RWPE2 (cell line): ENCODE measurements at places on chromosomes 4 and X.
A peak's percentile ranks its signal among the peaks of the same experiment; 100 is the strongest.

DNA sequence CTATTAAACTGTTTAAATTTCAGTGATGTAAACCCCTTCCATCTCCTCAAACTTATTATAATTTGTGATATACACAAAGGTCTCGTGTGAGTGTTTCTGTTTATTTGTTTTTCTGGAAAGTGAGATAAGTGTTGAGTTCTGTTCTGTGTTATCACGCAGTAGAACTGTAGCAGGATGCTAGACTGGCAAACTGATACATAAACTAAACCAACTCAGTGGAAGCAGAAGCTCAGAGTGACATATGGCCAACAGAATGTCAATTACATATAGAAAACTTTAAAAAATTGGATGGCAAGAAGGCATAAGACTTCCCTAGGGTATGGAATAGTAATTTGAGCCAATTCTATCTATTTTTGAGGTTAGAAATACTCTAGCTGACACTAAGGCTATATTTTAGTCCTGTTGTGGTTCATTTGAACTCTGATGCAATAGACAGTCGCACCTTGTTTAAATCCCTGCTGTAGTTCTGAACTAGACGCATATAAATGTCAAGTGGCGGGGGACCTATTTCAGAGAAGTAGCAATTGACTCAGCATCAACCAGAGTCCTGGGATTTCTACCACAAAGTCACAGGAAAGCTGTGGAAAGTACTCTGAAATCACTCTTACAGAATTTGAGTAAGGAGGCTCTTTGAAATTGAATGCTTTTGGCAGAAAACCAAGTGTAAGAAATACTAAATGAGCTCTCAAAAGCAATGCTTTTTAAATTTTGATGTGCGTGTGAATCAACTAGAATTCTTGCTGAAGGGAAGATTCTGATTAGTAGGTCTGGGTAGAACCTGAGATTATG lies 294.4 kb downstream of the INPP4B start:
- no peak overlapping the region for H3K4me3 ChIP-seq
- no peak for DNase-seq
- H3K36me3 ChIP-seq, result no peaks in the 10 kb centered on the region

GRCh38 chr4:173704201-173704600 lies 174.2 kb upstream of the HAND2 start:
- no peak for DNase-seq
- no peak overlapping the region for H3K4me3 ChIP-seq
- no peaks in the 10 kb centered on the region for H3K4me1 ChIP-seq
- H3K27me3 ChIP-seq, result no peaks in the 10 kb centered on the region
- no peak overlapping the region for H3K27ac ChIP-seq

GRCh38 chr4:73343432-73343831 lies 60.7 kb upstream of the ALB start:
- H3K4me1 ChIP-seq, result no peaks in the 10 kb centered on the region
- H3K27me3 ChIP-seq, result no peaks in the 10 kb centered on the region
- no peaks in the 10 kb centered on the region for H3K36me3 ChIP-seq

GRCh38 chr4:1933700-1934099 lies 62.5 kb downstream of the NSD2 start:
- H3K4me3 ChIP-seq, result no peak overlapping the region
- no peaks in the 10 kb centered on the region for H3K27me3 ChIP-seq
- H3K27ac ChIP-seq, result no peak overlapping the region
- H3K4me1 ChIP-seq, result peaks cover under 1% of the 10 kb centered on the region
- H3K36me3 ChIP-seq, result peaks cover 76% of the 10 kb centered on the region
- DNase-seq, result no peak

- no peak overlapping the region for H3K4me3 ChIP-seq
- H3K27ac ChIP-seq, result no peak overlapping the region
- H3K27me3 ChIP-seq, result no peaks in the 10 kb centered on the region
These were observed 341.2 kb upstream of the BOD1L1 start for GRCh38 chr4:13968723-13969122.

- no peaks in the 10 kb centered on the region for H3K27me3 ChIP-seq
- DNase-seq, result no peak
- H3K4me1 ChIP-seq, result no peaks in the 10 kb centered on the region
These were observed 204.7 kb upstream of the S100G start for GRCh38 chrX:16445166-16445752.

DNA sequence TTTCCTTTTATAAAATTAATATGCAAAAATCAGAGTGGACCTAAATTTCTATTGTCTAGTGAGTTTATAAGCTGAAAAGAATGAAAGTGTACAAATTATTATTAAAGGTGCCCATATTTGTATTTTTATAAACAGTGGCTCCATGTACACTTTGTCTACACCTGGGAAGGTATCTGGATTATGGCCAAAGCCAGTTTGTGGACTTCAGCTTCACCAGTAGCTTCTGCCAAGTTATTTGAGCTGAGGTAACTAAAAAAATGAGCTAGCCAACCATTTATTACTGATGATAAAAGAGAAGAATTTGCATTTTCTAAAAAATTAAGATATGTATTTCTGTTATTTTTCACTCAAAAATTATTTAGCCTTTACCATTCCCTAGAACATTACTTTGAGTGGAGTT lies 32.3 kb upstream of the LRAT start:
- H3K4me3 ChIP-seq, result no peak overlapping the region
- no peaks in the 10 kb centered on the region for H3K27me3 ChIP-seq
- H3K27ac ChIP-seq, result no peak overlapping the region
- H3K36me3 ChIP-seq, result no peaks in the 10 kb centered on the region
- no peak for DNase-seq

DNA sequence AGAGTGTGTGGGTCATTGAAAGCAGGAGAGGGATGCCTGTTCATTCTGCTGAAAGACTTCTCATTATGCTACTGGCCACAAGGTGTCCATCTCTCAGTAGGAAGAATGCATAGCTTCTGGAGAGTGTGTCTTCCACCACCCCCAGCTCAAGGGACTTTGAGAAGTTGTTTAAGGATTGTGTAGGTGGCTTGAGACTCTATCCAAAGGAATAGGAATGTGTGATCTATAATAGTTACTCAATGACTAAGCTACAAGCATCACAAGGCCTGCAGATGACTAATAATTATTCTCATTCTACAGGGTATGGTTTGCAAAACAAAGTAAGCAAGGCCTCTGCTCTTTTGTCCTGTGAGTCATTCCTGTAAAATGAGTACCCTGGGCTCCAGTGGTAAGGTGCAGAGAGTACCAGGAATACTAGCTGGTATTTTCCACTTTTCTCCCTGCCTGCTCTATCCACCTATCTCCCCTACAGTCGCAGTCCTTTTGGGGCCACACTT lies 279.8 kb upstream of the BOD1L1 start:
- H3K27me3 ChIP-seq, result no peaks in the 10 kb centered on the region
- peaks cover 46% of the 10 kb centered on the region for H3K4me1 ChIP-seq
- H3K4me3 ChIP-seq, result no peak overlapping the region
- no peak for DNase-seq
- peak overlapping the region; percentile 80 for H3K27ac ChIP-seq

DNA sequence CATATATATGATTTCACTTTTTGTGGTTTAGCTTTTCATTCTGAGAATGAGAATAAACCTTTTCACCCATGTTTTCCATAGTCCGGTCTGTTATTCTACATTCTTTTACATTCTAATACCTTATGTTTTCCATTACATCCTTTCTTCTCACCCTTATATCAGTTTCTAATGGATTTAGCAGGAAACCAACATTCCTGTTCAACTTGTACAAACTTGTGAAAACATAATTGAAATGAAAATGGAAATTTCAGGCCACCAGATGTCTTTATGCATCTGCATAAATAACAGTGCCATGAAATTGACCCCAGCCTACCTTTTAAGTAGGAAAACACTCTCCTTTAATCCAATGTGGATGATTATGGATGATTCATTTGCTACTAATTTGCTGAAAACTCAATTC lies 494.8 kb upstream of the ZFP42 start:
- H3K27me3 ChIP-seq, result no peaks in the 10 kb centered on the region
- DNase-seq, result no peak
- H3K4me1 ChIP-seq, result no peaks in the 10 kb centered on the region
- H3K27ac ChIP-seq, result no peak overlapping the region
- no peaks in the 10 kb centered on the region for H3K36me3 ChIP-seq

- H3K27me3 ChIP-seq, result no peaks in the 10 kb centered on the region
- H3K4me3 ChIP-seq, result no peak overlapping the region
- H3K27ac ChIP-seq, result no peak overlapping the region
- no peaks in the 10 kb centered on the region for H3K36me3 ChIP-seq
- DNase-seq, result no peak
These were observed 73.7 kb downstream of the RLIM start for GRCh38 chrX:74540635-74541249.

DNA sequence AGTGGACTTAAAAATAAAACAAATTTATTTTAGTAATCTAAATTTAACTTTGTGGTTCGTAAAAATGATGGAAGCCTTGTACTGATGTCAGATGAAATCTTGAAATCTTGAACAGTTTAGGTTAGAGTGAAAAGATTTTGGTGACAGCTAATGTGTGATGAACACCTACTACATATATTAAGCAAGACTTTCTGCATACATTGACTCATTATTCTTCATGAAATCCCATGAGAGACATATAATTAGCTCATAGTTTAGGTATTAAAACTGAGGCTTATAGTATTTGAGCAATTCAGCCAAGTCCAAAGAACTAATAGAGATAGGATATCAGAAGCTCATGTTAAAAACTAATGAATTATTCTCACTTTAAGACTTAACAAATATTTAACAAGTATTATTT lies 66.9 kb upstream of the PCDH7 start:
- no peaks in the 10 kb centered on the region for H3K36me3 ChIP-seq
- H3K4me3 ChIP-seq, result no peak overlapping the region
- DNase-seq, result no peak
- H3K27me3 ChIP-seq, result no peaks in the 10 kb centered on the region
- H3K4me1 ChIP-seq, result no peaks in the 10 kb centered on the region

GRCh38 chr4:56465599-56466295 lies 1.7 kb upstream of the SRP72 start:
- no peaks in the 10 kb centered on the region for H3K27me3 ChIP-seq
- H3K4me1 ChIP-seq, result peaks cover 29% of the 10 kb centered on the region
- H3K36me3 ChIP-seq, result peaks cover 39% of the 10 kb centered on the region
- H3K27ac ChIP-seq, result peak overlapping the region; percentile 85
- peak overlapping the region; percentile 91 for H3K4me3 ChIP-seq

DNA sequence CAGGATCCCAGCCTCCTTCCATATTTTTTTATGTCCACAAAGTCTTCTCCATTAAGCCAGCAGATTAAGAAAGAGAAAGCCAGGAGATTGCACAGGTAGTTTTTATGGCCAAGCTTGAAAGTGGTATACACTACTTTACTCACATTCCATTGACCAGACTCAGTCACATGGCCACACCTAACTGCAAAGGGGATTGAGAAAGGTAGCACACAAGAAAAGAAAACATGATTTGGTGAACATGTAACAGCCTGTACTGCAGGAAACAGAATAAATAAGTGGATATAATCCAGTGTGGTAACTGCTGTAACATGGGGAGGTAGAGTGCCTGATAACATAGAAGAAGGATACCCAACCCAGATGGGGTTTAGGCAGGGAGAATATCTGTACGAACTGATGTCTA lies 43.9 kb downstream of the HOPX start:
- H3K27me3 ChIP-seq, result no peaks in the 10 kb centered on the region
- H3K36me3 ChIP-seq, result no peaks in the 10 kb centered on the region
- H3K4me1 ChIP-seq, result peaks cover 31% of the 10 kb centered on the region
- DNase-seq, result no peak

- H3K27ac ChIP-seq, result no peak overlapping the region
- H3K27me3 ChIP-seq, result no peaks in the 10 kb centered on the region
- H3K36me3 ChIP-seq, result no peaks in the 10 kb centered on the region
- DNase-seq, result no peak
- H3K4me1 ChIP-seq, result no peaks in the 10 kb centered on the region
- H3K4me3 ChIP-seq, result no peak overlapping the region
These were observed 56.6 kb upstream of the NRK start for GRCh38 chrX:105765691-105766090.

GRCh38 chr4:124066595-124066994 lies 645.9 kb downstream of the ANKRD50 start:
- no peaks in the 10 kb centered on the region for H3K4me1 ChIP-seq
- H3K36me3 ChIP-seq, result 0 out of 2 replicates have a peak, but pooled peaks cover 3% of the 10 kb centered on the region
- H3K4me3 ChIP-seq, result no peak overlapping the region
- H3K27ac ChIP-seq, result no peak overlapping the region
- H3K27me3 ChIP-seq, result no peaks in the 10 kb centered on the region
- DNase-seq, result no peak

GRCh38 chr4:152591396-152591795 lies 55.5 kb upstream of the FBXW7 start:
- no peaks in the 10 kb centered on the region for H3K36me3 ChIP-seq
- H3K4me1 ChIP-seq, result peaks cover 10% of the 10 kb centered on the region
- DNase-seq, result no peak
- H3K4me3 ChIP-seq, result no peak overlapping the region

DNA sequence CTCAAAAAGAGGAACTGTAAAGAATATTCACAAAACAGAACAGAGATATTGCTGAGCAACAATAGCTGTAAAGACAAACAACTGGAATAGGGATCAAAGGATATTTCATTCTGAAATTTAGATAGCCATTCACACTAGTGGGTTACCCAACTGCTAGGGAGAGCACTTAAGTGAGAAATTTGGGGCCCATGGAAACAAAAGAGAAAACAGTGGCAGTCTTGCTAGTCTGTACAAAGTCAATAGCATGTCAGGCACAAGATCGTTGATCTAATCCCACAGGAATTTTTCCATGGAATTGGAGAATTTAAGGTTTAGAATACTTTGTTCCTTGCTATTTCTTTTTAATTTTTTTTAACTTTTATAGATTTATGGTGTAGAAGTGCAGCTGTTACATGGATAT lies 467.0 kb downstream of the PCDH18 start:
- no peak overlapping the region for H3K27ac ChIP-seq
- no peak for DNase-seq
- H3K27me3 ChIP-seq, result no peaks in the 10 kb centered on the region
- H3K36me3 ChIP-seq, result no peaks in the 10 kb centered on the region; the same call in 1 of the 2 replicates

DNA sequence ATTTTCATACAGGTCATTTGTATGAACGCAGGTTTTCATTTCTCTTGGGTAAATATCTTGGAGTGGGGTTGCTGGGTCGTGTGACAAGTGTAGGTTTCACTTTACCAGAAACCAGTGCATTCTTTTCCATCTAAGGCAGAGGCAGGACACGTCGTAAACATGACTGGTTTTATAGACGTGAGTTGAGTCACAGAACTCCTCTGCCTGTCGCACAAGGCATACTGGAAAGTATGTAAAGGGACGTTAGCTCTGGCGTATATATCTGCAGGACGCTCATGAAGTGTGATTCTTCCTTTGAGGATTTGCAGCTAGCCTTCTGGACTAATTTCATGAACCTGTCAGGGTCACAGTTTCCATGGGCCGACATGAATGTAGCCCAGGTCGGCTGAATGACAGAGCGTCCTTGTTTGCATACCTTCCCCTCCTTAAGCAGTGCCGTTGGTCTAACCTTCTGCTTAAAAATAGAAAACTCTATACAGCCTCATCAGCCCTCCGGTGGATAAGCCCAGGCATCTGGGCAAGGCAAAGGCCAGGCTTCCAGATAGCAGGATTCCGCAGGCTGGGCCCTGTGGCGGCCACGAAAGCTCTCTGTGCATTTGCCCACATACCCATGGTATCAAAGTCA lies 106.0 kb downstream of the GPR143 start:
- peaks cover 8% of the 10 kb centered on the region for H3K4me1 ChIP-seq
- H3K36me3 ChIP-seq, result no peaks in the 10 kb centered on the region
- no peak for DNase-seq
- H3K27me3 ChIP-seq, result no peaks in the 10 kb centered on the region
- H3K27ac ChIP-seq, result no peak overlapping the region
- H3K4me3 ChIP-seq, result no peak overlapping the region

GRCh38 chrX:38860106-38861013 lies 59.1 kb downstream of the MID1IP1 start:
- DNase-seq, result no peak
- H3K4me3 ChIP-seq, result no peak overlapping the region
- H3K27me3 ChIP-seq, result no peaks in the 10 kb centered on the region
- no peak overlapping the region for H3K27ac ChIP-seq
- no peaks in the 10 kb centered on the region for H3K4me1 ChIP-seq
- H3K36me3 ChIP-seq, result no peaks in the 10 kb centered on the region

GRCh38 chr4:183200453-183200852 lies 101.4 kb downstream of the WWC2 start:
- H3K27me3 ChIP-seq, result no peaks in the 10 kb centered on the region
- H3K4me1 ChIP-seq, result peaks cover 20% of the 10 kb centered on the region
- H3K36me3 ChIP-seq, result peaks cover 2% of the 10 kb centered on the region
- no peak for DNase-seq
- peak overlapping the region; percentile 13 for H3K27ac ChIP-seq
